CD4-positive, alpha-beta T cell treated with Interleukin-6 at 100 ng/mL for 8 hours (primary cell): ENCODE measurements at places on chromosomes 2 and 18.

- DNase-seq: no peak
Observed at GRCh38 chr18:14781671-14782070, 33.7 kb downstream of the ANKRD30B start.

- DNase-seq: no peak
Observed at GRCh38 chr2:119549241-119549640, 5.0 kb downstream of the CFAP221 start.

- DNase-seq: no peak
Observed at GRCh38 chr2:171469176-171469575, 35.1 kb downstream of the DCAF17 start.

DNA sequence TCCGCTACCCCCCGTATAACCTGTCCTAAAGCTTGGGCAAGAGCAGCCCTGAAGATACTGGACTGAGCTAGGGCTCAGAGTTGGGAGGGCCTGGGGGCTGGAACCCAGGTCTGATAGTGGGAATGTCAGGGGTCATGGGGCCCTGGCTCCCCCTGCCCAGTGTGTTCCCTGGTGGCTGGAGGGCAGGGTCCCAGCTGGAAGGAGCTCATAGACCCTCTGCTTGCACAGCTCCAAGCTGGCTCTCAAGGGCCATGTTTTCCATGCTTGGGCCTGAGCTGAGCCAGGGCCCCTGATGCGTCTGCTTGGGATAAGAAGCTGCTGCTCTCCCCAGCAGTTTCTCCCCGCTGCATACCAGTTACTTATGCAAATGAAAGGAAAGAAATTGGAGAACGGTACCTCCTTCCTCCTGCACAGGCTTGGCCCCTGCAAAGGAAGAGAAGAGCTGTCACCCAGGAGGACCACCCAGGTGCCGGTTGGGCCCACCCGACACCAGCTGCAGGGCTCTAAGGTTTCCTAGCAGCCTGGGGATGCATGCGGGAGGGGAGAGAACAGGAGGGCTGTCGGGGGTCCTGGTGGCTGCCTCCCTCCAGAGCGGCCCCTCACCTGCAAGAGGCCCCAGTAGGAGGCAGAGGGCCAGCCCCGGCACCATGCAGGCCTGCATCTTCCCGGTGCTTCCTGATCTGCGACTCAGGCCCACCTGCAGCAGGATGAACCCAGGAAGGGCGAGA lies 628 bp downstream of the OTOS start:
- DNase-seq: no peak

- no peak for DNase-seq
Observed at GRCh38 chr18:9086624-9087023, 15.9 kb upstream of the NDUFV2 start.

DNA sequence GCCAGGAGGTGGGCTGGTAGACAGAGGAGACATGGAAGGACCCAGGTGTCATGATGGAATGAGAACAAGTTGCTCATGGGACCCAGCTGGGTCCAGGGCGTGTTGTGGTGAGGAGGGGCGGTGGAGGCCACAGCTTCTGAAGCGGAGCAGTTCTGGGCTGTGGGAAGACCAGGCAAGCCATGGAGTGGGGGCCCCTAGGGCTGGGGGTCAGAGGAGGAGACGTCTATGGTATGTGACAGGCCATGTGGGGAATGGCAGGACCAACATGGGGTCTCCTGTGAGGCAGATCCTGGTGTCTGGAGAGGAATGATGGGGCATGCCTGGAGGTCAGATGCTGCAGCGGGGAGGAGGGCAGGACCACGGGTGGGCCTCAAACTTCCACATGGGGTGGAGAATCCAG lies 16.9 kb downstream of the MYO7B start:
- DNase-seq: no peak

DNA sequence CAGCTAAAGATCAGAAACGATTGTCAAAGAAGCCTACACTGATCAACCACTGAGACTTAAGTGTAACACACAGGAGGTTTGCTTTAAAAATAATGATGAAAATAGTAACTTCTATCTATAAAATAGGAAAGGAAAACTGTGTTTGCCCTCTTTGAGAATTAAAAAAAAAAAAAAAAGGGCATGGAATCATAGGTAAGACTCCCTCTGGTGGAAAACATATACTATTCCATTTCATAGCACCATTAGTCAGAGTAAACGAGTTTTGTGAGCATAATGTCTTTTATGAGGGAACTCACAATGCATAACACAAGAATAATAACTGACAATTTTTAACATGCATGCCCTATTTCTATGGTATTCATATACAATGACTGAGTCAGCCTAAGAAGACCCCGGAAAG lies 36.3 kb downstream of the SLC35F5 start:
- no peak for DNase-seq

- DNase-seq: no peak
Observed at GRCh38 chr2:145260081-145260480, 740.2 kb upstream of the ZEB2 start.
